Kidney (tissue), 22 donors: ENCODE measurements at places on chromosomes 4 and X.

DNA sequence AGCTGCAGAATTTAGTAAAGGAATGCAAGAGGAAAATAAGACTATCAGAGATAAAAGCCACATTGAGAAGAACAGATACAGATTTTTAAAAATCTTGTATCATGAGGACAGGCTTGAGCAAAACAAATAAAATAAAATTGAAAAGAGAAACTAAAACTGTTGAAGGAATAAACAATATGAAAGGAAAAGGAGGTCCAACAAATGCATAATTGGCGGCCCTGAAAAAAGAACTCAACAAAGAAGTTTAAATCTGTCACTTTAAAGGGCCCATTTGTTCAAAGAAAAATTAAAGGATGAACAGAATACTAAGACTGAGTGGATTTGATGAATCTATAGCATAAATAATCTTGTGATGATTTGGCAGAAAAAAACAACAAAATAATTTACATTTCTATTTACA is 36.5 kb downstream of the TMPRSS11B start:
- no peak overlapping the region for H3K27ac ChIP-seq
- no peaks in the 10 kb centered on the region for H3K27me3 ChIP-seq
- no peak overlapping the region for H3K4me3 ChIP-seq

DNA sequence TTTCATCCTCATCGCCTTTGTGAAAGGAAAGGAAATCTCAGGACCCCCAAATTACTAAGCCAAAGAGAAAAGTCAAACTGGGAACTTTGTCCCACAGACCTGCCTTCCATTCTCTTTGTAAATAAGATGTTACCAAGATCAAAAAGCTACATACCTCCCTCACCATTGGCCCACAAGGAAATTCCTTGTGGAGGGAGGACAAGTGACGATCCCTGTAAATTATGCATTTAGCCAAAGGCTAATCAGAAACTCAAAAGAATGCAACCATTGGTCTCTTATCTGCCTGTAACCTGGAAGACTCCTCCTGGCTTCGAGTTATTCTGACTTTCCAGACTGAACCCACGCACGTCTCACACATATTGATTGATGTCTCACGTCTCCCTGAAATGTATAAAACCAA is 70.3 kb downstream of the SHOX start:
- DNase-seq: no peak
- no peak overlapping the region for H3K4me3 ChIP-seq
- no peaks in the 10 kb centered on the region for H3K4me1 ChIP-seq
- no peaks in the 10 kb centered on the region for H3K36me3 ChIP-seq
- H3K27me3 ChIP-seq: no peaks in the 10 kb centered on the region

- H3K27me3 ChIP-seq: no peaks in the 10 kb centered on the region
- H3K4me3 ChIP-seq: no peak overlapping the region
- no peak overlapping the region for H3K27ac ChIP-seq
- no peaks in the 10 kb centered on the region for H3K36me3 ChIP-seq
- no peak for DNase-seq
- H3K4me1 ChIP-seq: no peaks in the 10 kb centered on the region
Observed at GRCh38 chrX:97089116-97089515, 205.4 kb downstream of the RPA4 start.

DNA sequence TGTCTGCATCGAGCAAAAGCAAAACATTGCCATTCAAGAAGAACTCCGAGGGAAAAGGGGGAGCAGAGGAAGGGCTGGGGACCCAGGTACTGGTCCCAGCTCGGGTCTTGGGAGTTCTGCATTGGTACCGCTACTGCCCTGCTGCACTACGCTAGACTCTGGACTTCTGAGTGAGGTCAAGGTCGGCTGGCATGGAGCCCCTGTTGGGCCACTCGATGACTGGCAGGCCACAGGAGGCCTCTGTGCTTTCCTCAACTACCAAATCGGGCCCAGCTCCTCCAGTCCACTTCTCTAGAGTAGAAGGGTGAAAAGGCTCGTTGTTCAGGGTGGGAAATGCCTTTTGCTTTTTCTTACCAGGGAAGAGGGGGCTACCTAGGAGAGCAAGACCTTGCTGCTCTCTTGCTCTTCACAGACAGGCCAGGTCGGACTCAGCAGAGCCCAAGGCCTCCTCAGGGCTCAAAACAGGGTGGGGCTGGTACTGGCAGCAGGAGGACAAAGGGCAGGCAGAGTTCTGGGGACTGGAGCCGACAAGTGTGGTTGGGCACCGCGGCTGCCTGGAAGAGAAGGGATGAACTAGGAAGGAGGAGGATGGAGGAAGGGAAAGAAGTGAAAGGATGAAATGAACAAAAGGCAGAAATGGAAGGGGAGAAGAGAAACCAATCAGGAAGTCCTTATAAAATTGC is 8.9 kb upstream of the IRAK1 start:
- no peak for DNase-seq
- no peaks in the 10 kb centered on the region for H3K4me1 ChIP-seq
- H3K27ac ChIP-seq: no peak overlapping the region
- peaks cover 3% of the 10 kb centered on the region for H3K36me3 ChIP-seq
- H3K27me3 ChIP-seq: no peaks in the 10 kb centered on the region

- H3K36me3 ChIP-seq: peaks cover 37% of the 10 kb centered on the region
- H3K4me3 ChIP-seq: no peak overlapping the region
- H3K27me3 ChIP-seq: no peaks in the 10 kb centered on the region
- peak; percentile 83 for DNase-seq
- H3K4me1 ChIP-seq: peaks cover 14% of the 10 kb centered on the region
Observed at GRCh38 chr4:8468746-8469535, 28.4 kb downstream of the TRMT44 start.

DNA sequence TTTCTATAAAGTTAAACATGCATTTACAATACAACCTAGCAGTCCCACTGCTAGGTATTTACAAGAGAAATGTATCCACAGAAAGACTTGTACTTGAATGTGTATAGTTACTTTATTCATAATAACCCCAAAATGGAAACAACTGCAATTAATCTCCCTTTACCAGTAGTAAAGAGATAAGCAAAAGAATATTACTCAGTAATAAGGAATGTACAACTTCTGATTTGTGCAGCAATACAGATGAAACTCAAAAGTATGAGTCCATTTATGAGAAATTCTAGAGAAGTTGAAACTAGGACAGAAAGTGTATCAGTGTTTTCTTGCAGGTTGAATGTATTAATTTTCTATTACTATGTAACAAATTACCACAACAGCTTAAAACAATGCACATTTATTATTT is 15.2 kb downstream of the USP53 start:
- H3K27ac ChIP-seq: no peak overlapping the region
- no peaks in the 10 kb centered on the region for H3K4me1 ChIP-seq
- DNase-seq: no peak
- H3K4me3 ChIP-seq: no peak overlapping the region

DNA sequence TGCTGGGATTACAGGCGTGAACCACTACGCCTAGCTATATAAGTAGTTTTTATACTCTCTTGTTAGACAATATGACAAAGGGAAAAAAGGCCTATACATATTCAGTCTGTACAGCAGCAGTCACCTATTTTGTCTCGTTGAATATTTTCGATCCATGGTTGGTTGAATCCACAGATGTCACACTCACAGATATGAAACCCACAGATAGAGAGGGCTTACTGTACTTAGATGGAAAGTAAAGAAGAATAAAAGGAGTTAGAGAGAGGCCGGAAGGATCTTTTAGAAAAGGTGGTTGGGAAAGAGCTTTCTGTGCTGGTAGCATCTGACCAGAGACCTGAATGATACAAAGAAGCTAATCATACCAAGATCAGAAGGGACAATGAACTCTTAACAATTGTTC is 38.3 kb upstream of the SPINK2 start:
- H3K4me1 ChIP-seq: no peaks in the 10 kb centered on the region
- no peak for DNase-seq
- H3K27me3 ChIP-seq: no peaks in the 10 kb centered on the region
- H3K27ac ChIP-seq: no peak overlapping the region

DNA sequence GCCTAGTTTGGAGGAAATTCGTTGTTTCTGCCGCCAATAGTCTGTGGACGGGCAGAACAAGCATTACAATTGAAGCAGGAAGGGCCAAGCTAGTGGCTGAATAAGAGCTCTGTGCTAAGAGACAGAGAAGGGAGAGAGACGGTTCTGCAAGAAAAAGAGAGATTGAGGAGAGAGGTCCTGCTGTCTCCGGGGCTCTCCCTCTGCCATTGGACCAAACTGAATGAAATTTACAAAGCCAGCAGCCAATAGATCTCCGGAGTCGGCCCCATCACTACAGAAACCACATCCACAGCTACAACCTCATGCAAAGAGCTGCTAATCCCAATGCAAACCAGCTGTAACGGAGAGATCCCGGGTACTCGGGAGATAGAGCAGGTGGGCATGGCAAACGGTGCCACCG is at the start of gene NLGN4X:
TSS of gene NLGN4X (minus strand) at position 148 of the 400 bp plus-strand sequence. CDS start 77,401 bp downstream, outside the sequence.
- DNase-seq: no peak
- no peak within 1 kb of the TSS for H3K27ac ChIP-seq
- H3K4me3 ChIP-seq: no peak within 1 kb of the TSS
- H3K4me1 ChIP-seq: no peaks in the 10 kb centered on the region

- H3K36me3 ChIP-seq: peaks cover 52% of the 10 kb centered on the region
- H3K27me3 ChIP-seq: no peaks in the 10 kb centered on the region
- DNase-seq: peak; percentile 24
- peaks cover 9% of the 10 kb centered on the region for H3K4me1 ChIP-seq
Observed at GRCh38 chr4:184763150-184763780, 29.4 kb upstream of the CENPU start.

GRCh38 chr4:138174981-138175794 is 67.0 kb downstream of the SLC7A11 start:
- no peaks in the 10 kb centered on the region for H3K4me1 ChIP-seq
- no peak overlapping the region for H3K4me3 ChIP-seq
- peak; percentile 76 for DNase-seq
- H3K36me3 ChIP-seq: no peaks in the 10 kb centered on the region
- H3K27me3 ChIP-seq: no peaks in the 10 kb centered on the region

GRCh38 chrX:77742788-77743476 is 43.1 kb downstream of the ATRX start:
- H3K4me3 ChIP-seq: no peak overlapping the region
- H3K36me3 ChIP-seq: no peaks in the 10 kb centered on the region
- H3K27ac ChIP-seq: no peak overlapping the region
- DNase-seq: no peak
- no peaks in the 10 kb centered on the region for H3K4me1 ChIP-seq

- H3K4me1 ChIP-seq: no peaks in the 10 kb centered on the region
- no peak overlapping the region for H3K4me3 ChIP-seq
- DNase-seq: no peak
- no peaks in the 10 kb centered on the region for H3K36me3 ChIP-seq
Observed at GRCh38 chr4:9816285-9816684, 34.9 kb downstream of the DRD5 start.
